ENCODE measurements at places on chromosomes 3 and 15. TPM values are rescaled to one million over a fixed set of nuclear protein-coding genes. Genes with fewer than 3 reads are reported as not detected.

SLC28A1 gene
- not detected for total RNA-seq

RASGRP1 gene
- total RNA-seq = 2.7 TPM

SKOR1 gene
- total RNA-seq = not detected

FAH gene
- total RNA-seq = 25.3 TPM

CCR9 gene
- not detected for total RNA-seq
